ENCODE measurements at places on chromosomes 7 and 10.

DNA sequence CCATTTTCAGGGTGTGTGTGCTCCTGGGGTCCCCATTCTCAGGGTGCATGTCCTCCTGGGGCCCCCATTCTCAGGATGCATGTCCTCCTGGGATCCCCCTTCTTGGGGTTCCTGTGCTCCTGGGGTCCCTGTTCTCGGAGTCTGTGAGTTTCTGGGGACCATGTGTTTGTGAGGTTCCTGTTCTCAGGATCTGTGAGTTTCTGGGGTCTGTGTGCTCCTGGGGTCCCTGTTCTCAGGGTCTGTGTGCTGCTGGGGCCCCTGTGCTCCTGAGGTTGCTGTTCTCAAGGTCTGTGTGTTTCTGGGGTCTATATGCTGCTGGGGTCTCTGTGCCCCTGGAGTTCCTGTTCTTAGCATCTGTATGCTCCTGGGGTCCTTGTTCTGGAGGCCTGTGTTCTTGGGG is 425.5 kb downstream of the GLRX3 start:
- no peak for DNase-seq

GRCh38 chr10:32328499-32328898 is 18.5 kb downstream of the EPC1 start:
- DNase-seq = no peak

DNA sequence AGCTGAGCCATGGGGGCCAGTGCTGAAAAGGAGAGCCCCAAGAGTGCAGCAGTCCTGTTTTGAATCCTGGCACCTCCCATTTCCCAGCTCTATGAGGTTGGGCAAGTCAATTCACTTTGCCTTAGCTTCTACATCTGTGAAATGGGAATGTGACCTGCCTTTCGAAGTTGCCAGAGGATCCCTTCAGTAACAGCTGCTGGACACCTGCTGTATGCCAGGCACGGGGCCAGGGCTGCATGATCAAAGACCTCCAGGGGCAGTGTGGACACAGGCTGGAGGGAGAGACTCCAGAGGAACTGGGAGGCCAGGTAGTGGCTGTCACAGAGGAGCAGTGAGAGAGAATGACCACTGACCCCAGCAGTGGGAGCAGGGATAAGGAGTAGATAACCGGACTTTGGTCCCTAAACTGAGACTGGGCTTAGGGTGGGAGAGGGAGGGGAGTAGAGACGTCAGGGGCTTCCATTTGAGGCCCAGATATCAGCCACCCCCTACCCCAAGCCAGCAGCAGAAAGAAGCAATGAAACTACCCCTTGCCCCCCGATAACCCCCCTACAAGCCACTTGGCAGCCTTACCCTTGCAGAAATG is 45.2 kb downstream of the SRRM3 start:
- no peak for DNase-seq

GRCh38 chr7:66167773-66168387 is 37.3 kb upstream of the TPST1 start:
- no peak for DNase-seq

DNA sequence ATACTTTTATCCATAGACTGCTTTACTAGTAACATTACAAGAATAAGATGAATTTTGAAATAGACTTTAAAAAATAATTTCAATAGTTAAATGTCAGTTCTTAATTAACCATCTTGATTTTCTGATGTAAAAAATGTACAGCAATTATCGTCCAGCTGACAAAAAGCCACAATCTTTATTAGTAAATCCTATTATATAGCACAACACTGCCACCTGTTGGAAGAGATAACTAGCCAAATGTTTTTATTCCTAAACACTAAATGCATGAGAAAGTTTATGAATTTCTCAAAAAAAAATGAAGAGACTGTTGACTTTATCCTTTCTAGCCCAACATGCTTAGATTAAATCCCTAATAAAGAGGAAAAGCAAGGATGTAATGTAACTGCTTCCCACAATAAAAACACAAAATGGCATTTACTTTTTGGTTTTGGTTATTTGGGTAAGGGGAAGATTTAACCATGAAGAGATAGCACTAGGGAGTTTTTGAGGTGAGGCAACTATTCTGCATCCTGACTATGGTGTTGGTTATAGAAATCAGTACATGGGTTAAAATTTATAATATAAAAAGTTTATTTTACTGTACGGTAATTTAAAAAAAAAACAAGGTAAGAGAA is 8.0 kb downstream of the COA1 start:
- DNase-seq = no peak

- DNase-seq = no peak
These were observed 41.8 kb downstream of the CNNM1 start for GRCh38 chr10:99370993-99371392.

DNA sequence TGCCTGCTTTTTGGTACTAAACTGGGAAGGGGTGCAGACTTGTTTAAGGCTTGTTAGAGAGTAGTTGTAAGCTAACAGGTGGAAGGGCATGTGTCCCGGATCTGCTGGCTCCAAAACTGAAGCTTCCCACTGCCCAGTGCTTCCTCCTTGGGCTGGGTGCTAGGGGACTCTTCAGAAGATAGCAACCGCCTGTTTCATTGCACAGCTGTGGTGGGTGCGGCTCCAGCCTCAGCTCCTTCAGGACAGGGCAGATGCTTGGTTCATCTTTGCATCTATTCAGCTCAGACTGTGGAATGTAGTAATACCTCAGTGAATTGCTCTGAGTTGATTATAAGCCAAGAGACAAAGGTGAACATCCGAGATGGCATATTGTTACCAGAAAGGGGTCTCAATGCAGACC is 527.1 kb downstream of the TYW1 start:
- DNase-seq = no peak

DNA sequence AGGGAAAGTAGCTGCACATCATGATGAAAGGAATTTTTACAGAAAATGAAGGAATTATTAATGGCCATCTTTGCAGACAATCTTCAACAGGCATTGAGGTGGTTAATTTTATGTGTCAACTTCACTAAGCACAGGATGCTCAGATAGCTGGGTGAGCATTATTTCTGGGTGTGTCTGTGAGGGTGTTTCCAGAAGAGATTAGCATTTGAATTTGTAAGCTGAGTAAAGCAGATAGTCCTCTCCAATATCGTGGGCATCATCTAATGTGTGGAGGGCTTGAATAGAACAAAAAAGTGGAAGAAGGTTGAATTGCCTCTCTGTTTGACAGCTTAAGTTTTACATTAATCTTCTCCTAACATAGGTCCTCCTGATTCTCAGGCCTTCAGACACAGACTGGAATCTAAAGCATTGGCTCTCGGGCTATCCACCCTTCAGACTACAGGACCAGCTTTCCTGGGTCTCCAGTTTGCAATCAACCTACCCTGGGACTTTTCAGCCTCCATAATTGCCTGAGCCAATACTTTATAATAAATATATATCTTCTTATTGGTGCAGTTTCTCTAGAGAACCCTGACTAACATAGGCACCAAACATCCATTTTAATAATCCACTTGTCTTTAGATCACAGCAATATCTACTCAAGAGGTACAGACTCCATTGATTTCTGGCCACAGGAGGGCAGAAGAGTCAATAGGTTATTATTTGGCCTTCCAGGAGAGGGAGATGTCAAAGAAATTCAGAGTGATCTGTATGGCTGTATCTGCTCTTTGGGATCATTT is 10.5 kb upstream of the CRPPA start:
- DNase-seq = no peak

DNA sequence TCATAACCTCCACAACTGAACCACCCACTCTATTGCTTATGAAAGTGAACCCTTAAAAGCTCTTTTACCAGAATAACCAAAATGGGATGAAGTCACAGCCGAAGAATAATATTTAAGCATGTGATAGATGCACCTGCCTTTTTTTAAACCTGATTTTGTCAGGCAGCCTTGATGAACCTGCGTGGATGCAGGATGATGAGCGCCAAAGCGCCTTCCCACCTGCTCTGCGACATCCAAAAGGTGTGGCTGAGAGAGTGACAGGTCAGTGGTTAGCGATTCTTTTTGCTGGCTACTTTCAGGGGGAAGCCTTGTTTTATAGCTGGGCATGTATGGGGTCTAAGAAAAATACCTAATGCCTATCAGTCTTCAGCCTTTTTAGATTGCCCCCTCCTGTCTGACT is 157.8 kb downstream of the FANK1 start:
- no peak for DNase-seq

- no peak for DNase-seq
These were observed 26.4 kb downstream of the ENTPD1 start for GRCh38 chr10:95782318-95782717.

DNA sequence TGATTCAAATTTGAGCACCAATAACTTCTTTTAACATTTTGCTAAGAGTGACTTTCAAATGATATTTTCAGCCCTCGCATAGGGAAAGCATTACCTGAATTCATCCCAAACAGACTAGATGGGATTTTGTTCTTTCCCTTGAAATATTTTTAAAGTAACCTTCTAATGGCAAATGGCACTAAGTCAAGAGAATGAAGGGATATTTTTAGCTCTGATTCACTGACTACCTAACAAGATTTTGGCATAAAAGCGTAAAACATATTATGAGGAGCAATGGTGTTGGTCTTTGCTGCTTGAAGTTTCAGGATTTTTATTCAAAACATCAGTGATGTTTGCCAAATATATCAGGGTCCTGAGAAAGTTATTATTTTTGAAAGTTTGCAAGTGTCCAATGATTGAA is 290.3 kb downstream of the CDK14 start:
- DNase-seq = no peak

- DNase-seq = no peak
These were observed 47.4 kb upstream of the CC2D2B start for GRCh38 chr10:95860166-95860940.

DNA sequence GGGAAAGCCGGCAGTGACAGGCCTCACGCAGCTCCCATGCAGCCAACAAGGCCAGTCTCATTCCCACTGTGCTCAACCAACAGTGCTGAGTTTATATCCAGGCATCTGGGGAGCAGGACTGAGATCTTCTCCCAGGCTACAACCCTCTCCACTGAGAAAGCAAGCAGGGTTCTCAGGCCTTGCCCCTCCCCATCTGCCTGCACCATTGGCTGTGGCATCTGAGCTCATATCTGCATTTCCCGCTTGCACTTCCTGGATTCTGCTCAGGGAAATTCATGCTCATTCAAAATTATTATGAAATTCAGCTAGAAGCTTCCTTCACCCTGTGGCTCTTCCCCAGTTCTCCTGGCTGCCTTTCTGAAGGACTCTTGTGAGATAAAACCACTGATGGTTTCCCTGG is 1029.0 kb downstream of the GRM8 start:
- DNase-seq = no peak

GRCh38 chr7:149662591-149663095 is 110.7 kb downstream of the ZNF467 start:
- DNase-seq = peak; percentile 11

DNA sequence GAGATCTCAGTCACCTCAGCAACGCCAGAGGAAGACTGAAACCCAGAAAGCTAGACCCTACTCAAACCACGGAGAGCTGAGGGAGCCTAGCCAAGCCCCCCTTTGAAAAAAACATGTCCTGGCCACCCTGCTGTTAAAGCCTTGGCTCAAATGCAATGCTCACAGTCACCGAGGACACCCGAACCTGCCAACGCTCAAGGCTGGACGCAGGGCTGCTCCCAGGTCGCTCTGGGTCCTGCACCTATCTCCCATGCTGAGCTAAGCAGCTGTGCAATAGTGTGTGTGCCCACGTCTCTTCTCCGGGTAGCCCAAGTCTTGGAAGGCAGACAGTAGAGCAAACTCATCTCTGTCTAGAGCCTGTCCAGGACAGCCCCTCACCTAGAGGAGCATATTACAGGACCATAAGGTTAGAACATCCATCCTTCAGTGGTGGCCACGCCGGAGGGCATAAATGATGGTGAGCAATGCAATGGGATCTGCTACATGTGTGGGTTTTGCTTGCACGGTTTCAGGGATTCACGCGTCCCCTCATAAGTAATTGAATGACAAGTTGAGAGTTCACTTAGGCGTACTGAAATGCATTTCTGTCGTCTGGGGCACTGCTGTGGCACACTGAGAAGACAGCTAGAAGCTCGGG is 94.2 kb upstream of the DDC start:
- no peak for DNase-seq

DNA sequence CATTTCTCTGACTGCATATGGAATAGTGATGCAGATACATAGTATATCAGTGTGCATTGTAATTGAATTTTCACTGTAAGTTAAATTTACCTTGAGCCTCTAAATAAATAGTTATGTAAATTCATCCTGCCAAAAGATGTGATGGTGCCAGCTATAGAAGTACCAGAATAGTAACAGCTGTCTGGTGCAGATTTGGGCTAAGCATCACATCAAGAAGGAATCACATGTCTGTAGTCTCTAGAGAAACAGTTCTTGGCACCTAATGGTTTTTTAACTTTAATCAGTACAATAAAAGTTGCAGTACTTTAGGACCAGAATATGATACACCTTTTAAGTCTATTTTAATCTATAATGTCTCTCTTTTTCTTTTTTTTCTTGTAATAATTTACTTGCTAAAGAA is 17.4 kb downstream of the PLEKHA1 start:
- DNase-seq = no peak

DNA sequence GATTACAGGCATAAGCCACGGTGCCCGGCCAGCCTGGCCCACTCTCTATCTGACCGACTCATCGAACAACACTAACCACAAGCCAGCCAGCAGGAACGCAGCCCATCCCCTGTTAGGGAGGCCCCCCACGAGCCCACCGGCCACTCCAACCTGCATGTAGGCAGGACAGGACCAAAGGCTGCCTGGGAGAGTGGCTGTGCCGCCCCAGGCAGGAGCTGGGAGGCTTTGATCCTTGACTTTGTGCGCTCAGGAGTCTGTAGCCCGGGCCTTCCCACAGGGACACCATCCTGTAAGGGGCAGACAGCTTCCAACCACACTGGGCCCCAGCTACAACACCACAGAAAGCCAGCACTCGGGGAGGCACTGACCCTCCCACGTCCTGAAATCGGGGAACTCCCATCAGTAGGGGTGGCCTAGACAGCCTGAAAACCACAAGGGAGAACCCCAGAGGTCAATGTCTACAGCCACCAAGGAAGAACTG is 29.4 kb downstream of the GRID1 start:
- no peak for DNase-seq

DNA sequence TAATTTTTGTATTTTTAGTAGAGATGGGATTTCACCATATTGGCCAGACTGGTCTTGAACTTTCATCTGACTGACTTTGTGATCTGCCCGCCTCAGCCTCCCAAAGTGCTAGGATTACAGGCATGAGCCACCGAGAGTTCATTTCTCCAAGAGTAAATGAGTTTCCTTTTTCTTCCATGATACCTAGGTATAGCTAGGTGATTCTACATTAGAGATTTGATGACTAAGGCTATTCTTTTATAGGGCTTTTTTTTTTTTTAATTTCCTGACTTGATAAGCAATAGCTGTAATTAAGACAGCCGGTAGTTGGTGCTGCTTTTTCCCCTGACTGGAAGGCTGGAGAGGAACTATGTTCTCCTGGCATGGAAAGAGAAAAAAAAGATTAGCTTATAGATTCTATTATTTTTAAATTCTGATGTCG is 3.3 kb downstream of the PTPN12 start:
- DNase-seq = no peak

- no peak for DNase-seq
These were observed 182.3 kb downstream of the PPP1R9A start for GRCh38 chr7:95089414-95090315.

Measured in amygdala (tissue), 56 donors.